Esophagus mucosa (tissue), 1 donor: ENCODE measurements at places on chromosomes 6 and 20.

GRCh38 chr6:83459663-83460062, 28.8 kb upstream of the ME1 start:
- no peak for ATAC-seq

- peak; percentile 70 for ATAC-seq
These were observed 17.8 kb downstream of the TMEM30A start for GRCh38 chr6:75266716-75267291.

DNA sequence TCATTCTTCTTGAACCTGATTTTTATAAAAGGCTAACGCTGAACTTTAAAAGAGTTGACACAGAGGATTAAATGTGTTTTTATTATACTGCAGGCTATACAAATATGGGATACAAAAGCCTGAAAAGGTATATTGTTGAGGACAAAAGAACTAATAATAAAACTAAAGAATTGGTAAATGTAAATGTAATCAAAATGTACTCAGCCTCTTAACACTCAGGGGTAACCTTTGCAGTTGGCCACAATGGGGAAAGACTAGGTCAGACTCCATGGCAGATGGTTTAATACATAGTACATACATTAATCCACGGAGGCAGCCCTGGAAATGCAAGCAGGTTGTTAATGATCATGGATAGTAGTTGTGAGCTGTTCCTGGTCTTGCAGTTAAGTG, 57.5 kb downstream of the SOBP start:
- ATAC-seq, result no peak

- no peak for ATAC-seq
These were observed 71.1 kb upstream of the CTNNBL1 start for GRCh38 chr20:37622728-37623127.

DNA sequence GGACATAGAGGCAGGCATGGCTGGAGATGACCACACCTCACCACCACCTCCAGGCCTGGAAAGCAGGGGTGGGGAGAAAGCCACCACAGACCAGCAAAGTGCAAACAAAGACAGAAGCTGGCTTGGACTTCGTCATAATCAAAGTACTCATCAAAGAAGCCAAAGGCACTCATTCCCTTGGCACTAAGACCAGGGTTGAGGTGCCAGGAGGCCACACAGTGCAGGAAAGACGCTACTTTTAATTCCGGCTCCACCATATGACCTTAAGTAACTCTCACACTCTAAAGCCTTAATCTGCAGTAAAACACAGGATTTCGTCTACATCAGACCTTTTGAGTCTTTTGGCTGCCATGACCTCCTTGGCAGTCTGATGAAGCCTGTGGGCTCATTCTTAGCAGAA, 123.1 kb downstream of the HIVEP2 start:
- ATAC-seq, result peak; percentile 28

DNA sequence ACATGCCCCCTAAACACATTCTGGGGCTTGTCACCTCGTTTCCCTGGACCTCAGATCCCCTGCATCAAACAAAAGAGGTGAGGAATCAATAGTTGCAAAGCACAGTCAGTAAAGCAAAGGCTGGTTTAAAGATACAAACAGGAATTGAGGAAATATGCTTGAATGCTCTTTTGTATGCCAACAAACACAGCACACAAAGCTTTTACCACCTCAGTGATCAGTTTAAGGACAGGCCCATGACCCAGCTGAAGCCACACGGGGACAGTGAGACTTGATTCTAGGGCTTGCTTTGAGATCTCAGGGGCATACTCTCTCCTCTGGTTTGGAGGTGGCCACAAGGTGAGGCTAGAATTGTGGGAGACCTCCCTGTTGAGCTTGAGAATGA, 182.9 kb upstream of the CST7 start:
- no peak for ATAC-seq

GRCh38 chr20:17752459-17752858, 52.7 kb downstream of the BANF2 start:
- ATAC-seq, result no peak

GRCh38 chr6:39891976-39892375, 42.3 kb downstream of the MOCS1 start:
- ATAC-seq, result no peak

DNA sequence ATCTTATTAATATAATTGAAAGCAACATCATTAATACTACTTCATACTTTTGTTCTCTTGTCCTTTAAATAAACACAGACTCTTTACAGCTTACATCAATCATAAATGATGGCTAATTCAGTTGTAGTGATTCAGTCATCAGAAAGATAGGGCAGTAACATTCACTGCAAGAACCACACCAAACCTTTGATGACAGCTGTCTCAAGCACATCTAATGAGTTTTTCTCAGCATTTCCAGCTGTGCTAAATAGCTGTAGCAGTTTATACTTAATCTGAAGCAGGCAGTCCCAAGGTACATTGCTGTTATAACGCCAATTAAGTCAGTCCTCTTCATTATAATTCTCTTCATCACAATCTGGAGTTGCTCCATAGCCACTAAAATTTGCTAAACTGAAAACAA, 45.7 kb downstream of the PREP start:
- no peak for ATAC-seq

GRCh38 chr6:101397199-101397598, 3.7 kb downstream of the GRIK2 start:
- ATAC-seq, result no peak

- ATAC-seq, result no peak
These were observed 278.6 kb downstream of the TBC1D7 start for GRCh38 chr6:13049666-13050254.

DNA sequence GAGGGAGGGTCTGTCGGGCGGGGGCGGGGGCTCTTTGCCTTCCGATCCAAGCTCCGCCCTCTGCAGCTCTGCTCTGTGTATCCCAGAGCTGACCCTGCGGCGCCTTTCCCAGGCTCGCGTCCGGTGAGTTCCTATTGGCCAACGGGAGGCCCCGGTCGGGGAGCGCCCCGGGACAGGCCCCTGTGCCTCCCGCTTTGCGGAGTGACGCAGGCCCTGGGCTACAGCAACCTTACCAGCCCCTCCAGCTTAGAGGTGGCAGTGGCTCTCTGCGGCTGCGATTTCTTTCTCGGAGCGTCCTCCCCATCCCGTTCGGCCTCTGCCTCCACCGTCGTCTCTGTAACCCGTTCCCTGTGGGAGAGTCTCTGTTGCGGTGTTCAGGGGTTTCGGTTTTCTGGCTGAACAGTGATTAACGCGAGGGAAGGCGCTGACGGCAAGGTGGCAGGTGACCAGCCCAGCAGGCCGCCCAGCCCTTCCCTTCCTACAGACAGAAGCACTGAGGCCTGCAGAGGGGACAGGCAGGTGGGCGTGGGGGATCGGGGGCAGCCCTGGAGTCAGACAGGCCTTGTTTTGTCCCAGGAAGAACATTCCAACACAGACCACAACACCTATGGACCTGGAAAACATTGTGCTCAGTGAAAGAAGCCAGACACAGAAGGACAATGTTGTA, 18.1 kb upstream of the CEBPB start:
- ATAC-seq, result peak; percentile 67

DNA sequence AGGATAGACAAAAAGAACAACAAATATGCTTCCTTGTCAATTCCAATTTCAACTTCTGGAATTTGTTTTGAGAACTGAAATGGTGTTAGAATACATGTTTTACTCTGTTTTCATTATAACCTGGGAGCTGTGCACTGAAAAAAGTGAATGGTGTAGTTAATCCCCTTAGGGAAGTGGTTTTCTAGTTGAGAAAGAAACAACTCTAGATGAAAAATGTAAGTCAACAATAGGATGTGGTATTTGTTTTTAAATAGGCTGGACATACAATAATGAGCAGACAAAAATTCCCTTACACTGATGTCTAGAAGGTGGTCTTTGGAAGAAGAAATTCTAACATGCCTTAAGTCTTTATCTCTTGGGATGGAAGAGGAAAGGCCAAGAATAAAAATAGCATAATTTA, 59.9 kb upstream of the TINAG start:
- no peak for ATAC-seq

DNA sequence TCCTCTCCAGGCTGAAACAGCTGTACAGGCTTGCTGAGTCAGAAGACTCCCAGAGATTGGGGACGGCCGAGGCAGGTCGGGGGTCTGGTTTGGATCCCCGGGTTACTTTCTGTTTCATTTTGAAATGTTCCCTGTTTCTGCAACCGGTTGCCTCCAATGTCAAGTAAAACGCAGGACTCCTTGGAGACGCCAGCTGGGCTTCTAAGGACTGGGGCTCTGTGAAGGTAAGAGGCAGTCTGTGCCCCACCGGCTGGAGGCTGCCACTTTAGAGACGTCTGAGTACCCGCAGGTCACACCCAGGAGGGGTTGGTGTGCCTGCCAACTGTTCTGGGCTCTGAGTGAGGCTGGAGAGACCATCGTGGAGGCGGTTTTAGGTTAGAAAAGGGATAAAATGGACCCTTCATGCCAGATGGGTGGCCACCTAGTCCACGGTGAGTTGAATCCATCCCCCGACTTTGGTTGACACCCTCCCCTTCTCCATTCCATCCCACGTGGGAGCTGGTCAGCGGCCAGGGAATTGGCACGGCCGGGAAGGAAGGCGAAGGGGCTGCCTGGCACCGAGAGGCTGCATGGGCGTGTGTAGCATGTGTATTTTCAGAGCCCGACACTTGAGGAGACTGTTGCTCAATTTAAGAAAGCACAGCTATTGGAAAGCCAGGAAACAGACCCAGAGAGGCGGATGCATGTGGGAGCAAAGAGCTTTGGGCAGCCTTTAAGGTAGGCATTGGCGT, 240.9 kb downstream of the PHACTR1 start:
- ATAC-seq, result peak; percentile 65

- no peak for ATAC-seq
These were observed 8.1 kb upstream of the ARFGAP1 start for GRCh38 chr20:63264519-63264918.

- ATAC-seq, result no peak
These were observed 128.7 kb downstream of the SYNE1 start for GRCh38 chr6:152508477-152508876.

DNA sequence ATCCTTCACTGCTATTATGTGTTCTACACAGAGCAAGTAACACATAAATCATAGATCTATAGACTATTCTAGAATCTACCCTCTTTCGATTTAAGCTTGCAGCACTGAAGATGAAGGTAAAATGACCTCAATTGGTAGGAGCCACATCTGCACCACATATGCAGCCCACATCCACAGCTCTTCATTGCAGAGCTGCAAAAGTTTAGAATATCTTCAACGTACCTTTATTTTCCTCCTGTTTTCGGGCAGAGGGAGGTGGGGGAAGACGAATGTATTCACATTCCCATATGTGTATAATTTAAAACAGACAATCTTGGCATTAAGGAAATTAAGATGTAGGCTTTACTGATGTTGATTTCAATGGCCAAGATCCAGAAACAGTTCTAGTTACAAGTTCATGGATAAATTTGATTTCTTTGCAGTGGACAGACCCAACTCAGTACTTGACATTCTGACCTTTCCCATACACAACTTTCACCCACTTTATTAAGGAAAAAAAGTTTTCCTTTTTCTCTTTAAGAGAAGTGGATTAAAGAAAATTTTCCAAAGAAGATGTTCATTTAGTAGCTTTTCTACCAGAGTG, 14.0 kb downstream of the EPB41L2 start:
- no peak for ATAC-seq

GRCh38 chr6:92906385-92906784, 513.0 kb downstream of the EPHA7 start:
- ATAC-seq, result no peak

DNA sequence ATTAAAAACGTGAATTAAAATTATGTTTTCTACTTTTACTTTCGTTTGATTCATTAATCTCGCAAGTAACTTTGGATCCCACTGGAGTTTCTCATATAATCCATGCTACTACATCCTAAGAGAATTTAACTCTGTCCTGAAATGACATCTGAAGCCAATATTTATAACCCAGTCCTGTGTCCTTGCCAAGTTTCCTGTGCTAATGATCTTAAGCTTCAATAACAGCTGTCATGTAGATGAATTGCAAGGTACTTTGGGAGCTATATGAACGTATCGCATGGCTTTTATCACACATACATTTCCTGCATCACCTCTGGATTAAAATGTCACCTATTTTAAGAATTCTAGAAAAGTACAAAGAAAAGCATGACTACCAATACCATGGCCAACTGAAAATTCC, 833.8 kb upstream of the CITED2 start:
- no peak for ATAC-seq

DNA sequence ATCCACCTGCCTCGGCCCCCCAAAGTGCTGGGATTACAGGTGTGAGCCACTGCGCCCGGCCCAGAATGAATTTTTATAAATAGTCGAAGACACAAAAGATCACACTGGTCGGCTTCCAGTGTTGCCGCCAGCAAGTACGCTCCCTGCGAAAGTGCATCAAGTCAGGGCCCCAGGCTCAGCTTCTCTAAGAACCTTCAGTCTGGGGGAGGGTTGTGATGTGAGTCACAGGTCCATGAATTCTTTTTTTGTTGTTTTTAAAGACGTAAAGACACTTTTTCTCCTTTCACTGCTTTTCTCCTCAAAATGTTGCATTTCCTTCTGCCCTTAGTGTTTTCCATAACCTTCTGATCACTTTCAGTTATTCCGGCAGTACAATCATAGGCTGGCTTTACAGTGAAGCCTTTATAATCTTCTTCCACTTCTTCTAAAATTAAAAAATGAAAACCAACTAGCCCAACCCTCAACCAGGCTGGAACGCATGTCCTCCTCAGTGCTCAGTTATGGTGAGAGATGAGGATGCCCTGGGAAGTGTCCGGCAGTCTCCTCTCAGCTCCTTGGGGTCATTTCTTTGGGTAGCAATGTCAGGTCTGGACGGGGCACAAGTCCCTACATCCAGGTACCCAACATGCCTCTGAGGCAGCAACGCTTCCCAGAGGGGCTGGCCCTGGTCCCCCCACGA, 66.6 kb downstream of the CSE1L start:
- ATAC-seq, result no peak

GRCh38 chr6:134550604-134551003, 232.7 kb upstream of the SGK1 start:
- ATAC-seq, result no peak

DNA sequence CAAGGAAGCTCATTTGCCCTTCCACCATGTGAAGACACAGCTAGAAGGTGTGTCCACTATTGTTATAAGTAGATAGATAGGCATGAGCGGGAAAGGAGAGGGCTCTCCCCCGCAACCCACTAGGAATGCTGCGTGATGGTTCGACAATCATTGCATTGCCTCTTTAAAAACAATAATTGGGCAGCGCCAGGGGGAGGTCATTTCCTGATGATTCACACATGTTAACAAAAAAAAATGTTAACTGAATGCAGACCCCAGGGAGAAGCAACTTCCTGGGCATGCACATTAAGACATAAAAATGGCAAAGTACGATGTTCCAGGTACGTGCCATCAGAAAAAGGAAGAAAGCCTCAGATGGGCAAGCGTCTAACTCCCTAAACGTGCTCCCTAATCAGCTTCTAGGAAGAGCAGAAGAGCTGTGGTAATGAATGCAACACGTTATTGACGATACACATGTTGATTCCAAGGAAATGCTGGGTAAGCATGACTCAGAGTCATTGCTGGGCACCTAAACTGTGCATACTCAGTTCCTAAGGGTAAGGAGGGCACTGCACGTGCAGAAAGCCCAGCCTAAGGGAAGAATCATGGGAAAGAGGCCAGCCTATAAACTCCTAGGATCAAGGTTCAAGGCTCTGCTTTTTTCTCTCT, 113.7 kb downstream of the FAM217A start:
- ATAC-seq, result no peak
